Stimulated activated CD4-positive, alpha-beta T cell treated with anti-CD3 and anti-CD28 coated beads, Interleukin-15, amount 100 ng/mL, for 24 hours (primary cell): ENCODE measurements at places on chromosomes 6 and 20.

GRCh38 chr20:47730744-47731143, 54.5 kb downstream of the SULF2 start:
- DNase-seq = no peak

- DNase-seq = no peak
Observed at GRCh38 chr6:160101277-160102205, 20.1 kb upstream of the SLC22A1 start.

GRCh38 chr6:91094806-91095475, 508.1 kb upstream of the MAP3K7 start:
- no peak for DNase-seq

DNA sequence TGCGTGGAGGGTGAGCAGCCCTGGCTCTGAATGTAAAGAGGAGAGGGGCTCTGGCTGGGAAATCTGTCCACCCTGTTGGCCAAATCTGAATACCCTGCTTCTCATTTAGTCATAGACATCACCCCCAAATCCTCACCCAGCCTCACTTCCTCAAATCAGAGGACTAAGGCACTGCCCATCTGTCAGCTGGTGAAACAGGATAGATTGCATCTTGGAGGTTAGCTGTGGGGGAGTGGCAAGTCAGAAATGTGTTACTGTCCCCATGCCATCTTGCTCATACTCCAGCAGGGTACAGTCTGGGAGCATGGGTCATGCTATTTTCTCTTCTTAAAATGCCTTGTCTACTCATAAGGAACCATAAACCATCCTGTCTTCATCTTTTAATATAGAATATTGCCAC, 9.5 kb upstream of the DTNBP1 start:
- no peak for DNase-seq

GRCh38 chr20:50413088-50413500, 97.1 kb upstream of the PTPN1 start:
- no peak for DNase-seq

DNA sequence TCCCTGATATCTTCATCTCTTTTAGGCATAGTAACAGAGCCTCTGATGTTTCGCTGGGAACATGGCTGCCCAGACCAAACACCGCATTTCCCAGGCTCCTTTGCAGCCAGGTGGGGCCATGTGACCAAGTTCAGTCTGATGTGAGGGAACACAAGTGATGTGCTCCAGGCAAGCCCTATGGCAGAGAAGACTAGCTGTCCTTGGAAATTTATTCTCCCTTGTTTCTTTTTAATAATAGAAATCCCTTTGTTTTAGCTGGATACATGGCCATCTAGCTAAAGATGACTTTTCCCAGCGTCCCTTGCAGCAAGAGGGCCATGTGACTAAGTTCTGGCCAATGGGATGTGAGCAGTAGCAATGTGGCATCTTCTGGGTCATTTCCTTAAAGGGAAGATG, 30.8 kb downstream of the SLC2A10 start:
- no peak for DNase-seq

- DNase-seq = no peak
Observed at GRCh38 chr6:133404151-133404550, 163.0 kb downstream of the EYA4 start.
